T-helper 1 cell (primary cell): ENCODE measurements at places on chromosomes 4 and X.

- DNase-seq, result no peak
Measured at GRCh38 chr4:85639946-85640345, 165.0 kb downstream of the ARHGAP24 start.

DNA sequence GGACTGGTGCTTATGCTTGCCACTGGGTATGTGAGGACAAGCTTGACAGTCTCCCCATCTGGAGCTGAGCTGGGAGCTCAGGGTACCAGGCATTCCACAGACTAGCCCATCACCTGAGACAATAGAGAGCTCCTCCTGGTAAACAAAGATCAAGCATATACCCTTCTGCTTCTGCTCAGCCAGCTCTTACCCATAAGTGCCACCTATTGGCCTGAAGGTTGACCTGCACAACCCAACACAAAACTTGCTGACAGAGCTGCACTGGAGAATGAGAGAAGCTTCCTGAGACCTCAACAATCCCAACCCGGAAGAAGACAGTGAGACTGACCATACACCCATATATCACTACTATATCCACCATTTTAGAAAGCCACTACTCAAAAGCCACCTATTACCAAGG, 1049.2 kb upstream of the INTU start:
- DNase-seq, result no peak

- no peak for DNase-seq
Measured at GRCh38 chr4:169540774-169541173, 71.6 kb downstream of the NEK1 start.

DNA sequence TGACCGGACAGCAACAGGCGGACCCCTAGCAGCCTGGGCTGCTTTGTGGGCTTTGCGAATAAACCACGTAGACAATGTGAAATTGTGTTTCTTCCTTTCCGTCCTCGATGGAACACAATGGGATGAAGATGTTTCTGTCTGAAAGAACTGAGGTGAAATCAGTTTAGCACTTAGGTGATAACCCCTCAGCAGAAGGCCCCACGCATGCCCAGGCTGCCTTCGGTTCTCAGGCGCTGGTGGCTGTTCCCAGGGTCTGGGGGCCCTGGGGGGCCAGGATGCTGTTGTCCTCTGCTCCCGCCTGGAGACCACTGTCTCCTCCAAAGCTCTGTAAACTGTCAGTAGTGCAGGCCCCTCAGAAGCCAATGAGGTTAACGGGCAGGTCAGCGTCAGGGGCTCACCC, 73.9 kb upstream of the HGFAC start:
- DNase-seq, result no peak

GRCh38 chr4:6221301-6221850, 21.0 kb upstream of the JAKMIP1 start:
- DNase-seq, result no peak

- no peak for DNase-seq
Measured at GRCh38 chr4:25993395-25994185, 79.6 kb downstream of the SMIM20 start.

DNA sequence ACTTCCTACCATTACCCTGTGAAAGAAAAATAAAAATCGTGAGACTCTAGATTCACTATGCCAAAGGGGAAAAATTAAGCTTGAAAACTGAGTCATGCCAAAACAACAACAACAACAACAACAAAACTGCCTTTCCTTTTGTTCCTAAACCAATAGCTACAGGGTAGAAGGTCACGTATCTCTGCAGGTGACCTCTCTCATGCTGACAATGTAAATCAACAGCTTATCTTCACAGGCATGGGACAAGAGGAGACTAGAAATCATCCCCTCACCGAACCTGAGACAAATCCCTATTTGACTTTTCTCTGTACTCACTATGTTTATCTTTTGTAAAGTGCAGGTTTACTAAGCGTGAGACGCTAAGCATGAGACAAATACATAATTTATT, 20.5 kb upstream of the AADAT start:
- no peak for DNase-seq

GRCh38 chrX:40263014-40263560, 165.3 kb upstream of the BCOR start:
- no peak for DNase-seq

GRCh38 chr4:42412251-42412650, 15.0 kb downstream of the SHISA3 start:
- no peak for DNase-seq

- DNase-seq, result peak; percentile 27
Measured at GRCh38 chr4:153466949-153467896, 1.1 kb downstream of the TMEM131L start.

GRCh38 chrX:18075603-18076002, 145.1 kb downstream of the BEND2 start:
- DNase-seq, result no peak
